Frontal cortex (tissue), 4 donors: ENCODE measurements at places on chromosomes 2 and 18. TPM values are rescaled to one million over a fixed set of nuclear protein-coding genes. Genes with fewer than 3 reads are reported as not detected.

The SP110 gene
- total RNA-seq = 0.82 TPM

The TCF4 gene
- total RNA-seq = 616 TPM

The POMC gene
- total RNA-seq = 1.2 TPM

The AKAIN1 gene
- total RNA-seq = 4.5 TPM

The RNF125 gene
- total RNA-seq = 2.0 TPM

The DHX57 gene
- 54.6 TPM for total RNA-seq

The DYNAP gene
- not detected for total RNA-seq

The PFN4 gene
- total RNA-seq = not detected

The NEUROD1 gene
- total RNA-seq = 4.9 TPM

The DPP10 gene
- 74.6 TPM for total RNA-seq

The MTLN gene
- total RNA-seq = 39.1 TPM

The ZNF804A gene
- 13.9 TPM for total RNA-seq

The NXPH2 gene
- 25.7 TPM for total RNA-seq

The IL1F10 gene
- not detected for total RNA-seq

The MXD1 gene
- total RNA-seq = 12.2 TPM

The SERPINB4 gene
- not detected for total RNA-seq

The LCT gene
- not detected for total RNA-seq

The ACMSD gene
- not detected for total RNA-seq

The SERPINB12 gene
- not detected for total RNA-seq

The GNLY gene
- not detected for total RNA-seq

The FAM110C gene
- total RNA-seq = 8.6 TPM

The TPGS2 gene
- total RNA-seq = 93.8 TPM

The OSR1 gene
- total RNA-seq = 3.7 TPM

The OSBPL6 gene
- 11.4 TPM for total RNA-seq

The FBXO15 gene
- 4.1 TPM for total RNA-seq

The PPP1R1C gene
- total RNA-seq = under 0.01 TPM

The WNT10A gene
- not detected for total RNA-seq

The NAT8 gene
- total RNA-seq = not detected

The GPR39 gene
- 2.9 TPM for total RNA-seq

The LANCL1 gene
- 68.1 TPM for total RNA-seq

The RGPD3 gene
- 1.2 TPM for total RNA-seq

The SULT1C4 gene
- total RNA-seq = 4.5 TPM

The CPO gene
- total RNA-seq = not detected

The SLC25A52 gene
- 0.41 TPM for total RNA-seq

The GAREM2 gene
- 6.1 TPM for total RNA-seq

The PDE11A gene
- 1.2 TPM for total RNA-seq
